ENCODE measurements at places on chromosomes 5 and 9. TPM values are rescaled to one million over a fixed set of nuclear protein-coding genes. Genes with fewer than 3 reads are reported as not detected.

SOX30 gene
- polyA plus RNA-seq, result 0.95 TPM

ANKRD20A1 gene
- polyA plus RNA-seq, result 19.0 TPM

ARID3C gene
- not detected for polyA plus RNA-seq

PTPDC1 gene
- 7.3 TPM for polyA plus RNA-seq

CDC25C gene
- not detected for polyA plus RNA-seq

LCN1 gene
- polyA plus RNA-seq, result not detected

DMRT3 gene
- not detected for polyA plus RNA-seq

RFESD gene
- 11.6 TPM for polyA plus RNA-seq

DPYSL3 gene
- polyA plus RNA-seq, result 5.2 TPM

GNE gene
- 4.6 TPM for polyA plus RNA-seq

C9 gene
- 0.08 TPM for polyA plus RNA-seq

FOXD4L6 gene
- polyA plus RNA-seq, result not detected

PDLIM7 gene
- not detected for polyA plus RNA-seq

FYB1 gene
- polyA plus RNA-seq, result 0.87 TPM

CRB2 gene
- polyA plus RNA-seq, result not detected
